ENCODE measurements at places on chromosomes 7 and 10. TPM values are rescaled to one million over a fixed set of nuclear protein-coding genes. Genes with fewer than 3 reads are reported as not detected.

TMEM140 gene
- total RNA-seq: 0.53 TPM

ITPRID1 gene
- total RNA-seq: not detected

ICA1 gene
- 14.8 TPM for total RNA-seq

CCZ1 gene
- total RNA-seq: 42.9 TPM

HBP1 gene
- 69.5 TPM for total RNA-seq

PLXDC2 gene
- 1.3 TPM for total RNA-seq

PIP gene
- not detected for total RNA-seq

OPALIN gene
- total RNA-seq: not detected

DENND10 gene
- 67.3 TPM for total RNA-seq

AMPH gene
- not detected for total RNA-seq

PCBD1 gene
- 16.1 TPM for total RNA-seq

GNAT3 gene
- not detected for total RNA-seq

AASS gene
- 12.4 TPM for total RNA-seq

NPSR1 gene
- not detected for total RNA-seq

RAB19 gene
- not detected for total RNA-seq

SEMA3C gene
- total RNA-seq: 178 TPM

FAM25G gene
- 1.4 TPM for total RNA-seq

DNMBP gene
- 5.0 TPM for total RNA-seq

TRPV6 gene
- 0.26 TPM for total RNA-seq

C10orf67 gene
- 0.26 TPM for total RNA-seq

GIMAP4 gene
- not detected for total RNA-seq

COL17A1 gene
- 626 TPM for total RNA-seq

MUC3A gene
- not detected for total RNA-seq

SHTN1 gene
- total RNA-seq: 3.1 TPM

CALML3 gene
- 1.0 TPM for total RNA-seq

MYL10 gene
- not detected for total RNA-seq

FRAT2 gene
- 11.3 TPM for total RNA-seq

FXYD4 gene
- not detected for total RNA-seq

NODAL gene
- not detected for total RNA-seq

ZNF804B gene
- not detected for total RNA-seq

GARIN1A gene
- total RNA-seq: 0.51 TPM

SPDYE9 gene
- total RNA-seq: not detected

CDHR1 gene
- 0.90 TPM for total RNA-seq

SCART1 gene
- 1.1 TPM for total RNA-seq

LIPF gene
- not detected for total RNA-seq

ADAM22 gene
- total RNA-seq: not detected

AKR1C4 gene
- not detected for total RNA-seq

MGMT gene
- 19.3 TPM for total RNA-seq

PDE6C gene
- total RNA-seq: not detected

TSPAN33 gene
- 1.7 TPM for total RNA-seq

SERPINE1 gene
- total RNA-seq: 20.6 TPM

All from bronchial epithelial cell (primary cell).